ENCODE measurements at places on chromosomes 2 and 18.

DNA sequence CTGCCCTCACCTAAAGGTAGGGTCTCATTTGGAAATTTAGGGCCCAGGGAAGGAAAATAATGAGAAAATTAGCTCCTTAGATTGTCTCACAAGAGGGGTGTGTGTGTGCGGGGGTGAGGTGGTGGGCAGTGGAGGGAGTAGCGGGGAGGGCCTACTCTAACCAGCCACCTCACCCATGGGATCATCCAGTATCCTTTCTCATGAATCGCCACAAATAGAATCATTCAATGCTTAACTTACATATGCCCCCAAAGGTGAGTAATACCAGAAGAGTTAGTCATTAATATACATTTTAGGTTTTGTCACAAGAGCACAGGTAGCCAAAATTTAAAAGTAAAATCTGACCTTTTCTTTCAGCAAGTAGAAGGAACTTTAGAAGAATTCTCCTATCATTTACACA, 122.1 kb downstream of the PLEKHM3 start:
- DNase-seq: no peak

- no peak for DNase-seq
Observed at GRCh38 chr2:222722327-222722946, 51.0 kb downstream of the MOGAT1 start.

DNA sequence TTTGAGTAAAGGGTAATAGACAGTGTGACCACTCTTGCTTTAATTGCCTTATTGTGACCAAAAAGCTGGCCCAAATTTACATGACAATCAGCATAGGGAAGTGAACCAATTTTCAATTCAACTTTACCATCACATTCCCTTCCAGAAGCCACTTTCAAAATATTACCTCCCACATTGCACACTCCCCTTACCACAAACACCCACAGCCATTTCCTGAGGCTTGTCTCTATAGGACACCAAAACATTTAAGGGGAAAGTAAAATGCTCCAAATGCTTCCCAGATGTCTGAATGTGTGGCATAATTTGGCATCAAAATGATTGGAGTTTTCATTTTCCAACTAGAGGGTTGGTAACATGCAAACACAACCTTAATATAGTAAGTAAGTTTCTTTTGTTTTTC, 616.1 kb downstream of the SLC4A3 start:
- DNase-seq: no peak

- DNase-seq: no peak
Observed at GRCh38 chr2:238448031-238448955, 21.6 kb downstream of the ASB1 start.

DNA sequence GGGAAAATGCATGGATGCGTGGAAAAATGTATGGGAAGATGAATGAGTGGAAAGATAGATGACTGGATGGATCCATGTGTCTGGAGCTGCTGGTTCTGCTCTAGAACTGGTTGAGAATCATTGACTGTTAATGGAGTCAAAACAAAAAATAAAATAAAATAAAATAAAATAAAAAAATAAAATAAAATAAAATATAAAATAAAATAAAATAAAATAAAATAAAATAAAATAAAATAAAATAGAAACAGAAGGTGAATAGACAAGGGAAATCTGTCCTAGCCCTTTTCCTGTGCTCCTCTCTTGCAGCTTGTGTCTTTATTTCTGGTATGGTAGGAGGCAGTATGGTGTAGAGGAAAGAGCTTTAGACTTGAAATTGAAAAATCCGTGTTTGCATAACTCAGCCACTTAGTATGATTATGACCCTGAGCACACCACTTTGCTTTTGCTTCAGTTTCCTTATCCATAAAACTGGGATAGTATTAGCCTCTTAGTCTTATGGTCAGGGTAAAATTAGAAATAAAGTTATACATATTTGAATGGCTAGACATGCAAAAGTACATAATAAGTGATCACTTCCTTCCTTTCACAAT, 51.0 kb downstream of the PSD4 start:
- DNase-seq: no peak

GRCh38 chr18:14917311-14917710, 169.3 kb downstream of the ANKRD30B start:
- no peak for DNase-seq

DNA sequence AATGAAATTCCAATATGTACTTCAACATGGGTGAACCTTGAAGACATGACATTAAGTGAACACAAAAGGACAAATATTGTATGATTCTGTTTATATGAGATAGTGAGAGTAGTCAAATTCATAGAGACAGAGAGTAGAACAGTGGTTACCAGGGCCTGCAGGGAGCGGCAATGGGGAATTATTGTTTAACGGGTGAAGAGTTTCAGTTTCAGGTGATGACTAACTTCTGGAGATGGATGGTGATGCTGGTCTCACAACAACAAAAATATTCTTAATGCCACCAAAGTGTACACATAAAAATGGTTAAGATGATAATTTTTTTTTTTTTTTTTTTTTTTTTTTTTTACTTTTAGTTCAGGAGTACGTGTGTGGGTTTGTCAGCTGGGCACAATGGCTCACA, 109.4 kb upstream of the TMEM200C start:
- DNase-seq: no peak

GRCh38 chr2:203948733-203949132, 12.2 kb downstream of the ICOS start:
- DNase-seq: no peak

DNA sequence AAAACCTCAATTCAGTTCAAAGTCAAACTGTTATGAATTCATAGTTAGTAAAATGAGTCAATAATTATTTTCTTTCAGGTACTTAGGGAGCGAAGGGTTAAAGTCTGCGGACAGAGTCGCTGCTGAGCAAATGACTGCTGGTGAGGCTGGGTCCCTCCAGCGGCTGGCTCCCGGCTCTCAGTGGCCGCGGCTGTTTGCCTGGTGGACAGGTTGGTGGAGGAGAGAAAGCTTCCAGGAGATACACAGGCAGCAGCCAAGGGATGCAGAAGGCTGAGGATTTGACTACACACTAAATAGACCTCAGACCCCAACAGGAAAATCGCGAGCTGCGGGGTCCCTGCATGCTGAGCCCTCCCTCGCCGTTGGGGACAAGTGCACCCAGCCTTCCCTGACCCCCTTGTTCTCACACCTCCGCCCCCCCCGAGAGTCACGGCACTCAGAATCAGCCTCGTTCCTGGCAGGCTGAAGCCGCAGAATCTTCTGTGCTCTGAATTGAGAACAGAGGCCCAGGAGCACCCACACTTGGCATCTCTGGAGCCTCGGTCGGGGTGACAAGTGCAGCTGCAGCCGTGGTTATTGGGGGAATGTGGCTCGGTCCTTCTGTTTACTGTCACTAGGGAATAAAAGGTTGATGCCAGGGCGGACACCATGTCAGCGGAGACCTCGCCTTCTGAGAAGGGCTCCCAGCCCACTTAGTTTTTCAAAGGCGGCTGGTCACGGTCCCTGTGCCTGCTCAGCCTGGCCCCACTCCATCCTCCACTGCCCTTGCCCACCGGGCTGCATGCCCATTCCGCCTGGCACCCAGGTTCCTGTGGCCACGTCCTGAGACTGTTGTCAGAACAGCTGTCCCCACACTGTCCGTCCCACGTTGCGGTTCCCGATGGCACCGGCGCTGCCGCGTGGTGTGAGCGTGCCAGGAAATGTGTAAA, 74.0 kb downstream of the SLC66A2 start:
- no peak for DNase-seq

Measured in activated T-helper 1 cell treated with anti-CD3 and anti-CD28 coated beads, Interleukin-2, amount 50 U/mL, for 16 hours (primary cell).